ENCODE measurements at places on chromosomes 4 and X.

- DNase-seq = no peak
These were observed 168.5 kb downstream of the DHRSX start for GRCh38 chrX:2332252-2332651.

GRCh38 chr4:77800077-77800476 is 19.1 kb downstream of the CNOT6L start:
- no peak for DNase-seq

- peak; percentile 21 for DNase-seq
These were observed at the start of gene GPC3 for GRCh38 chrX:133985164-133985966. Gene GPC3, minus strand, starts transcription at chrX:133985594.

GRCh38 chr4:46667790-46668189 is 241.3 kb downstream of the COX7B2 start:
- no peak for DNase-seq

DNA sequence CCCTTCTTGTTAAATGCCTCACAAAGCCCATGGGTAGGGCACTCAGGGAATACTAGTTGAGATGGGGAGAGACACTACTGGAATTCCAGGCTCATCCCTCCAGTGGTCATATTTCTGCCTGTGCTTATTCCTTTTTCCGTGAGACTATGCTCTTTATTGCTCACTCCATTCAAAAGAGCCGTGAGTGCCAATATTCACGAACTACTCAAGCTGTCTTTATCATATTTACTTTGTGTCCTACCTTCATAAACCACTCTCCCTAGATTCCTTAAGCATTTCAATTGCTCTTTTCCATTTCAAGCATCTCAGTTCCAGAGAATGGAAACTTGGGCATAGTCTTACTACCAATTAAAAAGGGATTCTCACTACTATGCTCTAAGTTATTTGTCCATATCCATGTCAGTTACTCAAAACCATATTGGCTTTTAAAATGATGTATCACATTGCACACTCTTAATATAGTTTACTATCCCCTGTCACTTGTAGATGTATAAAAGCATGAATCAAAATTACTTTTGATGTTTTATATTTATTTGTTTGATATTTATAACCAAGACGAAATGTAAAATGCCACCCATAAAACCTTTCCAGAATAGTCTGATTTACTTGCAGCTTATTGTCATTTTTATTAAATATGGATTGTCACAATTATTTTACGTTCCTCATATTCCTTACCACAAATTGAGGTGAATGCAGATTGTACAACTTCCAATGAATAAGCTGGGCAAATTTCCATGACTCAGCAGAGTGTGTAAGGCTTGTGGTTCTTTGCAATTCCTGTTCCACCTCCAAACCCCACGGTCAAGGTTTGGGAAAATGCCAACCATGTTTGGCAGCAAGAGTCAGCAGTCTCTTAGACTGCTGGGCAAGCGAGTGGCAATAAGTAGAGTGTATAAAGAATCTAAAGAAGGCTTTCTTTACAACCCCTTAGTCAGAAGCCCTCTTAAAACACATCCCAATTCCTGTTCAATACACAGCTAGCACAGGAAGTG is 24.4 kb downstream of the ENOX2 start:
- no peak for DNase-seq

DNA sequence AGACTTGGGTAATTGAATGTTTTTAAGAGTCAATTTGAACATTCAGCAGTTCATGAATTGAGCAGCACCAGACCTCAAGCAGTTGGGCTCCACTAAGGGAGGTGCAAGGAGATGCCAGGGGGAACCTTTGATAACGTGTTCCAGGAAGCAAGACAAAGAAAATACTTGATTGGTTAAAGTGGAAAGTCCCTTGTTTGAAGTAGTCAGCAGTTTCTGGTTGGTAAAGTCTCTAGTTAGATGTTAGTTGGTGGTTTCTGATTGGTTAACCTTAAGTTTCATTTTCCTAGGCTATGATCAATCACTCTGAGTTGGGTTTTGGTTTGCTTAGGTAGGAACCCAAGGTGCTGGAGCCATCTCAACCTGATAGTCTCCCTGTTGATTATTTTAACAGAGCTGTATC is 4.0 kb downstream of the HERC6 start:
- DNase-seq = no peak

GRCh38 chr4:1981251-1982058 is 27.3 kb downstream of the NELFA start:
- no peak for DNase-seq

- DNase-seq = no peak
These were observed 42.0 kb upstream of the BMPR1B start for GRCh38 chr4:94715726-94716125.

DNA sequence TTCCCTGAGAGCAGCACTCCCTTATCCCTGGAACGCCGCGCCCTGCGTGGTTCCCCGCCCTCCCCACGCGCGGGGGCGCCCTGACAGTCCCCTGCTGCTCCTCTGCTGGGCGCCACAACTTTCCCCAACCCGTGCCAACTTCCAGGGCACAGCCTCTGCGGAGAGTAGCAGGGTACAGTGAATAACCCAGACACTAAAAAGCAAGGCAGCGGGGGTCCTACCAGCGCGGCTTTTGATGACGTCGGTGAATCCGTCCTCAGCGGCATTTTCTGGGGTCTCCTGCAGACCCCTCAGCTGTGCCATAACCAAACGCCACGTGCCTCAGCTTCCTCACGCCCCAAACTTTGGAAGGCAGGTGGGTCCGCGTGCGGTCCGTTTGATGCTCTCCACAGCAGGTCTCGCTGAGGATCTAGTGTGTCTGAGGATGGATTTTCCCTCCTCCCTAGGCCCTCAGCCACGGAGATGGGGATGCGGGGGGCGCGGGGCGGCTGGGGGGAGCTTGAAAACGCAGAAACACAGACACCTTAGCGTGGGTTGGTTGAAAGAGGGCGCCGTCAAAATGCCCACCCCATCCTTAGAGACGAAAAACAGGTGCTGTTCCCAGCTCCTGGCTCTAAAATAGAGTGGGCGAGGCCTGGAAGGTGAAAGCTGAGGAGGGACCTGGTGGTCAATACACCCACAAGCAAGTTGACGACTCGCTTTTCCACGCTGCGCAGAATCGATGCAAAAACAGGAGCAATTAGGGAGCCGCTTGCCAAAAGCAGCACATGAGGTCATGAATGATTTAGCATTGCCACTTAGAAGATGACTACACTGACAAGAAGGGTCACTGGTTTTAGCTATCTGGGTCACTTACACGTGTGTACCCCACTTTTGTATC is 405.6 kb downstream of the FAM47A start:
- no peak for DNase-seq

GRCh38 chr4:94653984-94654609 is 103.7 kb upstream of the BMPR1B start:
- no peak for DNase-seq

GRCh38 chr4:76892601-76893000 is 5.3 kb downstream of the SOWAHB start:
- no peak for DNase-seq

- no peak for DNase-seq
These were observed 136.5 kb upstream of the GALNTL6 start for GRCh38 chr4:171676555-171677215.

- DNase-seq = no peak
These were observed 39.9 kb upstream of the VAMP7 start for GRCh38 chrX:155841232-155841631.

- DNase-seq = no peak
These were observed 69.4 kb upstream of the SORBS2 start for GRCh38 chr4:185881430-185881829.

GRCh38 chr4:23023121-23023520 is 330.4 kb downstream of the GBA3 start:
- DNase-seq = no peak

GRCh38 chr4:189084671-189085070 is 856.0 kb upstream of the FRG1 start:
- DNase-seq = no peak

- DNase-seq = no peak
These were observed 3.4 kb downstream of the DDX53 start for GRCh38 chrX:23003116-23003515.

DNA sequence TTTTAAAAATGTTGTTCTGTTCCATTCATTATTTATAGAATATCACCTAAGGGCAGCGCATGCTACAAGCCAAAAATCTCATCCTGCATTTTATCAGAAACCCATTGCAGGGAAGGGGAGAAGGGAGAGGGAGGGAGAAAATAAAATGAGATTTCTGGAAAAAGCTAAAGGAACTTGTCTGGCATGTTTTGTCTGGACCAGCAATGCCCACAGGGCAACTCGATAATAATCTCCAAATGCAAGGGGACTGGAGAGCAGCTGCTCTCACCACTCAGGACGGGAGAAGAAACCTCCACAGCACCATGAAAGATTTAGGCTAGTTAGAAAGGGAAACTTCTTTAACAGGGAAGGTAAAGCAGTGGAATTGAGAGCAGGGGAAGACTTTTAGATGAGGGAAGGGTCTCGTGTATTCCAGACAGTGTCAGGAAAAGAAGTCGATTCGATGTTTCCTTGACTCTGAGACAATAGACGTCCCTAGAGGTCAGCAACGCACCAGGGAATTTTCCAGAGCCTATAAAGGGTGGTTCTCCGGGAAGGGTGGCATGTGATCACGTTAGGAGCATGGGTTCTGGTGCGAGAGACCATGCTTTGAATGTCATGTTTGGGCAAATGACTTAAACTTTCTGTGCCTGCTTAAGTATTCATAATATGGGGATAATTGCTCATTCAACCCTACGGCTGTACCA is 132.2 kb upstream of the NDP start:
- DNase-seq = no peak

- no peak for DNase-seq
These were observed 41.7 kb upstream of the NKX1-1 start for GRCh38 chr4:1447676-1448588.

DNA sequence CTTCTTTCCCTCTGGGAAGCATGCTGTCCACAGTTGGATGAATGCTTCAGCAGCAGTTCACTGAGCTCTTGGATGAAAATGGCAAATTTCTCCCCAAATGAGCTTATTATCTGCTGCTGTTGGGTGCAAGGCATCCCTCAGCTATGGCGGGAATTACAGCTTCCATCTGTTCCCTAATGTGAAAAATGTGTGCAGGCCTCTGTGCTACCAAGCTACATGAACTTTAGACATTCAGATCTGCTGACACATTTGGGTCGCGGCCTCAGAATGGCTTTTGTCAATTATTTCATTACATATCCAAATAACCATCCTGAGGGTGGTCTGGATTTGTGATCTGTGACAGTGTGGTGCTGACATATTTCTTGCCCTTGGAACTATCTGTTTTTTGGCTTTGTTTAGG is 119.5 kb upstream of the SCML1 start:
- DNase-seq = no peak

DNA sequence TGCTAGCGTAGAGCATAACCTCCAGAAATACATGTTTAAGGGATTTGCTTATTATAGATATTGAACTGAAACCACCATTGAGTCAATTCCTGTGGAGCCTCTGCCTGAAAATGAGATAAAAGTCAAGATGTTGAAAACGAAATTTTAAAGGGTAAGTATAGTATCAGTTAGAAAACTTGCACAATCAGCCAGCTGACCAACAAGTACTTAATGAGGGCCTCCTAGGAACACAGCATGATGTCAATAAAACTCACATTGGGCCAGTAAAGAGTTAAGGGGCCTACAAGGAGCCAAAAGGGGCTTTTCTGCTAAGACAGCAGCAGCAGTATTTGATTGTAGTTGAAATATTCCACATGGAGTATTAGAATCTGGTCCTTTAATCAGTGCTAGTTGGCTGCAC is 314.1 kb upstream of the PPARGC1A start:
- no peak for DNase-seq

GRCh38 chr4:99807666-99808065 is 9.0 kb upstream of the DAPP1 start:
- no peak for DNase-seq

DNA sequence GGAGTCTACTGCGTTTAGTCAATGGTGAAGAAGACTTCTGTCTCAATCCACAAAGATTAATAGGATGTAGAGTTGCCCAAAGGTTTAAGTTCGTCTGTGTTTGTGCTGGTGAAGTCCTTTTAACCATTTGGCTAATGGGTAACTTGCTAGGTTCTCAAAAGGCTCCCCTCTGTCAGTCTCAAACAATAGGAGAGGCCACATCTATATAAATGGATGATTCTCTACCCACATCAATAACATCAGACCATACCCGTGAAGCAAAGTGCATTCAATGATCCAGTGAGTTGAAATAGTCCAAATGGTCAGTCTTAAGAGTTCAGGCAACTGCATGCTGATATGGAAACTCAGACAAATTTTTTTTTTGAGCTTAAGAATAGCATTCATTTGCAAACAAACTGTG is 28.1 kb downstream of the RS1 start:
- DNase-seq = no peak

- DNase-seq = no peak
These were observed 1168.1 kb downstream of the PCDH19 start for GRCh38 chrX:99242001-99242400.

DNA sequence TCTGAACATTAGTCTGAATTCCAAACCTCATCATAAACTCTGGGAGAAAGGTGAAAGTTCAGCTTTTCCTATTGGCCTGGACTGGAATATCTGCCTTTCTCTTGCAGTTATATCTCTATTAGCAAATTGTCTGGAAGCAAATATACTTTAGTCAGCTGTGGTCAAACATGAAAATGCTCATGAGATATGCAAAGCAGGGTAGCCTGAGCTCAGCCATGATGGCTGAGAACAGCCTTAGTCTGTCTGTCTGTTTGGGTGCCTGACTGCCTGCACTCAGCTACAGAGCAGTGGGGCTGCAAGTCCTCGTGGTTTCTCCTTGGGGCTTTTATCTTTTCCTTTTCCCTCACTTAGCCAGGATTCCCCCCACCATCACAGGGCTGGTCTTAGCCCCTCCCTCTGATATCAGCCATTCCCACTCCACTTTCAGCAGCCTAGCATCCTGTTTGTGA is 19.5 kb upstream of the PGRMC2 start:
- no peak for DNase-seq

DNA sequence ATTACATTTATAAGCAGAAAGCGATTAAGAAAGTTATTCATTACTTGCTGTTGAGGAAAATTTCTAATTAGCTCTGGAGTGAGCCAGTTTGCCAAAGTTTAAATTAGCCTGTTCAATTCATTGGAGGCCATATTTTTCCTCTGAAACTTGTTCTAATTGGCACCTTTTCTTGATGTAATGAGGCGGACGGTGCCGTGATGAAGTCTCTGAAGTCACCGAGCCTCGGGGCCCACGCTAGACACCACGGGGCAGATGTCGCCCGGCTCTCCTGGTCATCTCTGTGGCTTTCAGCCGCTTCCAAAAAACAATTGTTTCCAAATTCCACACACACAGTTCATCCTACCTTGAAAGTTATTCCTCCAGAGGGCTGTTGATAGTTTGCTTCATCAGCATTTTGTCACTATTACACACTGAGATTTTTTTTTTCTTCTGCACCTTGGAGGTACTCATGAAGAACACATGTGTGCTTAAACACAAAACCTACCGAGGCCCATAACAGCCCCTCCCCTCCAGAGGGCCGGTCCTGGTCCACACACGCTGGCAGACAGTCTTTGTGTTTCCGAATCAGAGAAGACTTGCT is 3.9 kb upstream of the CTAG2 start:
- no peak for DNase-seq

GRCh38 chr4:77269505-77269904 is 112.5 kb downstream of the CCNG2 start:
- no peak for DNase-seq

GRCh38 chr4:479972-480371 is 19.0 kb downstream of the ZNF721 start:
- DNase-seq = no peak

- DNase-seq = no peak
These were observed 375.6 kb upstream of the EPHA5 start for GRCh38 chr4:66045913-66046312.

GRCh38 chrX:26586570-26586969 is 370.6 kb downstream of the MAGEB5 start:
- DNase-seq = no peak

GRCh38 chr4:56130606-56131155 is 181.9 kb downstream of the CEP135 start:
- no peak for DNase-seq

Data from thymus (tissue), 14 donors.